ENCODE measurements at places on chromosomes 3 and 15.

DNA sequence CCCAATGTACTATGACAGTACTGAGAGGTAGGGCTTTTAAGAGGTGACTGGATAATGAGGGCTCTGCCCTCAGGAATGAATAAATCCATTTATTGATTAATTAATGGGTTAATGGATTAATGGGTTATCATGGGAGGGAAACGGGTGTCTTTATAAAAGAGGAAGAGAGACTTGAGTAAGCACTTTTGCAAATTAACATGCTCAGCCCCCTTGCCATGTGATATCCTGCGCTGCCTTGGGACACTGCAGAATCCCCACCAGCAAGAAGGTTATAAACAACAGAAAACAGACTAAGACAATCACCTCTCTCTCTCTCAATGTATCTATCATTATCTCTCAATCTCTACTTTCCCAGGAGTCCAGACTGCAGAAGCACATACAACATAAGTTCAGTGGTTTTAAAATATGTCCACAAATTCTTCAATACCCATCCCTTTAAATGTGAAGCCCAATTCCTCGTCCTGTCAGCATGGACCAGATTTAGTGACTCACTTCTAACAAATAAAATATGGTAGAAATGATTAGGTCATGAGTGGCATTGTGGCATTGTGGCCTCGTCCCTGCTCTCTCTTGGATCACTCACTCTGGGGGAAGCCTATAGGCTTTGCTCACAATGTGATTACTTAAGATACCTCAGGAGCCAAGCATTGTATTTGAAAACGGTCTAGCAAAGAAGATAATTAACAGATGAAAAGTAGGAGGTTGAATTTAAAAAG, 40.0 kb upstream of the IL12A start:
- DNase-seq: no peak

GRCh38 chr3:186121968-186122367, 13.1 kb upstream of the ETV5 start:
- no peak for DNase-seq

- DNase-seq: peak; percentile 62
Observed at GRCh38 chr3:44355362-44356033, 16.9 kb downstream of the TCAIM start.

DNA sequence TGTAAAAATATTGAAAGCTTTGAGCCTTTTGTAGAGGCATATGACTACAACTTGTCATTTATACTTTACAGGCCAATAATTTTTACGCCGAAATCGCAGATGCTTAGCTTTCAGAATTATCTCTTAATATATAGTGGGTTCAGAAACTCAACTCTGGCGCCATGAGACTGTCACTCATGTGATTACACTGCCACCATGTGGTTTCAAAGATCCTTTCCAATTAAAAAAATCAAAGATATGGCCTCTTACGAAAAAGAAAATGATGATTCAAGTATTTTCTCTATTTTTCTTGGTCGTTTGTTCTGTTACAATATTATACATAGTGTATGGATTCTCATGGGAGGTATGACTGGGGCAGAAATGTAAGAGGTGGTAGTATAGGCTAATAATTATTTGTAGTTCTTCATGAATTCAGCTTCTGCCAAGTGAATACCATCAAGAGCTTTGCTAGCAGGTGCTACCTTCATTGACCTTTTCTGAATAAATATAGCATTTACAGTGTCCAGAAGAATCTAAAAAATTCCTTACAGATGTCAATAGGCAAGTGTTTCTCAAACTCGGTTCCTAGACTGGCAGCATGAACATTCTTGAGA, 751.7 kb upstream of the GOLIM4 start:
- no peak for DNase-seq

- DNase-seq: no peak
Observed at GRCh38 chr15:37057256-37057655, 43.1 kb downstream of the MEIS2 start.

GRCh38 chr15:95687061-95687460, 643.4 kb upstream of the NR2F2 start:
- no peak for DNase-seq

DNA sequence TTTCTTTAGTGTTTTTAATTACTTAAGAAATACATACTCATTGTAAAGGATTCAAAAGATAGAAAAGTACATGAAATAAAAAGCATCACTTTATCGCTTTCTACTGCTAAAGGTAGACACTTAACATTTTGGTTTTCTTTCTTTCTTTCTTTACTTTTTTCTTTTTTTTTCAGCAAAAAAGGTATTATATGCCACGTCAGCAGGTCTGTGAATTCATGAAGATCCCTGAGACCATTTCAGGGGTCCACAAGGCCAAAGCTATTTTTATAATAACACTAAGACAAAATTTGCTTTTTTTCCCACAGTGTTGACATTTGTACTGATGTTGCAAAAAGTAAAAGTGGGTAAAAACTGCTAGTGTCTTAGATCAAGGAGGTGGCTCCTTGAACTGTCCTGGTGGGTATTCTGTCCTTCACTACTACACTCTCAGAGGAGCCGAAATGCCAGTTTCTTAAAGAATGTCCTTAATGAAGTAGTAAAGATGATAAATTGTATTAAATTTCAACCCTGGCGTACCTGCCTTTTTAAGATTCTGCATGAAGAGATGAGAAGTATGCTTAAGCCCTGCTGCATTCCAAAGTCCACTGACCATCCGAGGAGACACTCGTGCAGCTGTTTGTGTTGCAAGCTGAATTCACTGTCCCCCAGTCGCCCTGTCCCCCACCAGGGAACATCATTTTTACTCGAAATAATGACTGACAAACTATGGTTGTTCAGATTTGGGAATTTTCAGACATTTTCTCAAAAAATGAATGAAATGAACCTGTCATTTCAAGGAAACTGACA, 106.7 kb upstream of the PIAS1 start:
- no peak for DNase-seq

GRCh38 chr3:53641397-53641796, 147.0 kb downstream of the CACNA1D start:
- DNase-seq: no peak

GRCh38 chr3:16599694-16600093, 5.5 kb downstream of the DAZL start:
- no peak for DNase-seq

- no peak for DNase-seq
Observed at GRCh38 chr15:101533371-101534140, 44.0 kb upstream of the PCSK6 start.

DNA sequence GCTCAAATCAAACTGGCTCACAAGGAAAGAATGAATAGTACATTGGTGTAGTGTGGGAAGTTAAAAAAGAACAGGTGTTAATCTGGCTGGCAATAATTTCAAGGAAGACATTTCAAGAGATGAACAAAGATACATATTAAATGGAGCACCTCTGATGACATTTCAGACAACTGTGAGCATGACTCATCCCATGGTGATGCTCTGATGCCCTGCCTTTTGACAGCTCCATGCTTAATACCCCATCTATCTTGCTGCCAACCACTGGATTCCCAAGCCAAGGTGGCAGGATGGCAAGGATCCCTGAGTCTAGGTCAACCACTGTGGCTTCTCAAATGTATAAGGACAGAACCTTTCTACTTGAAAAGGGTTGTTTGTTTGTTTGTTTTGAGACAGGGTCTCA, 29.3 kb downstream of the LRRC2 start:
- DNase-seq: no peak

- DNase-seq: no peak
Observed at GRCh38 chr3:173301647-173302046, 95.9 kb upstream of the NLGN1 start.

- DNase-seq: no peak
Observed at GRCh38 chr15:50938525-50938924, 30.0 kb downstream of the AP4E1 start.
